ENCODE measurements at places on chromosomes 4 and X. TPM values are rescaled to one million over a fixed set of nuclear protein-coding genes. Genes with fewer than 3 reads are reported as not detected.

The GALNT7 gene
- total RNA-seq: 16.2 TPM

The NDST3 gene
- total RNA-seq: not detected

The NEUROG2 gene
- not detected for total RNA-seq

The VSIG1 gene
- total RNA-seq: 0.53 TPM

The ARMCX2 gene
- 3.6 TPM for total RNA-seq

The MAGED4 gene
- total RNA-seq: 1.9 TPM

The USP51 gene
- total RNA-seq: 1.2 TPM

DNA sequence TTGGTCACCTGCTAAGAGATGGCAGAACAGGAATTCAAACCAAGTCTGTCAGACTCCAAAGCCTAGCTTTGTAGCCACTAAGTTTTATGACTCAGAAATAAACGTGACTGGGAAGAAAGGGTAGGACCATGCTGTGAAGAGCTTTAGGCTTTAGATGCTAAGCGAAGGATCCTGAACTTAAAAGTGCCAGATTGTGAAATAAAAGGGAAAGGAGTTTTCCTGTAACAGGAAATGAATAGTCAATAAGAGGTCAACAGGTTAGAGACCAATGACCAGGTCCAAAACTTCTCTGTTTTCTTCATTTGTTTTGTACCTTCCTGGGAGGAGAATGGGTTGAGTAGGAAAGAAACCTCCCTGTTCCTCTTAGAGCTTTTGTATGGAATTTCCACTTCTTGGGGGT is 98.8 kb upstream of the EOLA2 start:
- no peaks in the 10 kb centered on the region for H3K4me1 ChIP-seq
- H3K27me3 ChIP-seq: peaks cover 6% of the 10 kb centered on the region
- H3K36me3 ChIP-seq: no peaks in the 10 kb centered on the region
- no peak for DNase-seq
- no peak overlapping the region for H3K27ac ChIP-seq
- no peak overlapping the region for H3K4me3 ChIP-seq

GRCh38 chr4:124202099-124202498 is 510.4 kb downstream of the ANKRD50 start:
- no peaks in the 10 kb centered on the region for H3K27me3 ChIP-seq
- no peak overlapping the region for H3K4me3 ChIP-seq
- no peak overlapping the region for H3K27ac ChIP-seq
- DNase-seq: no peak

- no peak overlapping the region for H3K27ac ChIP-seq
- H3K36me3 ChIP-seq: peaks cover 4% of the 10 kb centered on the region
These were observed 41.0 kb downstream of the MAP7D3 start for GRCh38 chrX:136210243-136210642.

GRCh38 chr4:20544645-20545044 is 155.6 kb upstream of the PACRGL start:
- H3K4me3 ChIP-seq: no peak overlapping the region
- no peak for DNase-seq
- H3K27ac ChIP-seq: no peak overlapping the region
- no peaks in the 10 kb centered on the region for H3K36me3 ChIP-seq
- H3K27me3 ChIP-seq: no peaks in the 10 kb centered on the region

DNA sequence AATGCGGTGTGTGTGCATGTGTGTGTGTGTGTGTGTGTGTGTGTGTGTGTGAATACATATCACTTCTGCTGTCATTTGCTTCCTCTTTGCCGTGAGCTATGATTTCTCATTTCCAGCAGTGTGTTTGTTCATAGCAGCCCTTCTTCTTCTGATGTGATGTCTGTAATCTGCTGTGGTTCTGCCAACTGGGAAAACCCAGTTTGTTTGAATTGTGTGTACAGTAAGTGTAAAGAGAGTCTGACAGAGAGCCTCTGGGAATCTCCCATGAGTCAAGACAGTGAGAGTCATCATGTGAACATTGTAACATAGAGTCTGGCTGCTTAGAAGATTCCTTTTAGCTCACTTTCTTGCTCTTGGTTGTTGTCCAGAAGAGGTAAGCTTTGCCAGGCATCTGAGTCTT is 8.4 kb upstream of the NWD2 start:
- no peaks in the 10 kb centered on the region for H3K4me1 ChIP-seq
- H3K36me3 ChIP-seq: no peaks in the 10 kb centered on the region
- H3K27ac ChIP-seq: no peak overlapping the region
- H3K27me3 ChIP-seq: peaks cover 4% of the 10 kb centered on the region
- H3K4me3 ChIP-seq: no peak overlapping the region

DNA sequence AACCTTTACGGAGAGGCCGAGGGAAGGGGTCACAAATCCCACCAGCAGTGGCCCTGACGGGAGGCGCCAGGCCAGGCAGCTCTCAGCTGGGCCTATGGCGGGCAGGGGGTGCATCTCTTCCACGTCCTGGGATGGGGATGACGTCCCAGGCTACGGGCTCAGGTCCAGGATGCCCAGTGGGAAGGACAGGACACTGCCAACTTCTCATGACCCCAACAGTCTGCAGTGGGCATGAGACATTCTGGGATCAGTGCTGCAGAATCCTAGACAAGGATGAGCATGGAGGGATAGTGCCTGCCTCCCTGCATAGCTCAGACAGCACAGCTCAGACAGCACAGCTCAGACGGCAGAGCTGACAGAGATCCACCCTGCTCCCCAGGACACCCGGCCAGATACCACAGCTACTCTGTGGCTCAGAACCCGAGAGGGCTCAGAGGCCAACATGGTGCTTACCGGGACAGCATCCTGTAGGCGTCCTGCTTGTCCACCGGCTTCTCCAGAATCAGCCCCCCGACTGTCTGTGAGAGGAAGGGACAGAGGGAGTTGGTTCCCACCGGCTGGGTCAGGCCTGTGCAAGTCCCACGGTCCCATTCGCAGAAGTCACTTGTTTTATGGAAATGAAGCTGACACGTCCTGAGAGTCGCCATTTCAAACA is 17.3 kb downstream of the ASMTL start:
- no peak overlapping the region for H3K4me3 ChIP-seq
- peaks cover 54% of the 10 kb centered on the region for H3K36me3 ChIP-seq
- H3K27me3 ChIP-seq: no peaks in the 10 kb centered on the region
- DNase-seq: peak; percentile 19
- no peak overlapping the region for H3K27ac ChIP-seq

DNA sequence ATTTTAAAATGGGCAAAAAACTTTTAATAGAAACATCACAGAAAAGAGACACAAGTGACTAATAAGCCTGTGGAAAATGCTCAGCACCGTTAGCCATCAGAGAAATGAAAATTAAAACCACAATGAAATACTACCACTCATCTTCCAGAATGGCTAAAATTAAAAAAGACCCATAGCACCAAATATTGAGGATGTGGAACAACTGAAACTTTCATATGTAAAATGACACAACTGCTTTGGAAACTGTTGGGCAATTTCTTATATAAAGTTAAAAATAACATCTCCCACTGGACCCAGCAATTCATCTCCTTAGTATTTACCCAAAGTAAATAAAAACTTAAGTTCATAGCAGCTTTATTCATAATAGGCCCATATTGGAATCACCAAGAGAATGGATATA is 94.2 kb downstream of the TENM3 start:
- H3K27ac ChIP-seq: no peak overlapping the region
- no peak for DNase-seq
- no peak overlapping the region for H3K4me3 ChIP-seq
- no peaks in the 10 kb centered on the region for H3K27me3 ChIP-seq

DNA sequence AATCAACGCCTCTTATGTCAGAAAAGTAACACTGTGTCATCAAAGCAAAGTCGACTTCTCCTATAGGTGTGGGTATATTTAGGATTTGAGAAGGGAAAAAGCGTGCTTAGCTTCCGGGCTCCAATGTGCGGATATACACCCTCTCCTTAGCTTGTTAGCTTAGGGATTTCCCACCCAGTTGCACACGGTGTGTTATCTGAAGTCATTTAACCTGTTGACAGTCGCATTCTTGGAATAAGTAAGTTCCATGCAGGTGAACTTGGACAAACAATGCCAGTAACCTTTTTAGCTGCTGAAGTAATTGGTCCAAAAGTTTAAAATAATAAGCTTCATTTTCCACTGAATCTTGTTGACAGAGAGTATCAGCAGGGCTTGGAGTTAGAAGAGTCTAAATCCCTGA is 113.7 kb downstream of the SHROOM3 start:
- no peak overlapping the region for H3K27ac ChIP-seq
- DNase-seq: no peak
- H3K36me3 ChIP-seq: no peaks in the 10 kb centered on the region
- no peak overlapping the region for H3K4me3 ChIP-seq
- H3K27me3 ChIP-seq: peaks cover 3% of the 10 kb centered on the region

DNA sequence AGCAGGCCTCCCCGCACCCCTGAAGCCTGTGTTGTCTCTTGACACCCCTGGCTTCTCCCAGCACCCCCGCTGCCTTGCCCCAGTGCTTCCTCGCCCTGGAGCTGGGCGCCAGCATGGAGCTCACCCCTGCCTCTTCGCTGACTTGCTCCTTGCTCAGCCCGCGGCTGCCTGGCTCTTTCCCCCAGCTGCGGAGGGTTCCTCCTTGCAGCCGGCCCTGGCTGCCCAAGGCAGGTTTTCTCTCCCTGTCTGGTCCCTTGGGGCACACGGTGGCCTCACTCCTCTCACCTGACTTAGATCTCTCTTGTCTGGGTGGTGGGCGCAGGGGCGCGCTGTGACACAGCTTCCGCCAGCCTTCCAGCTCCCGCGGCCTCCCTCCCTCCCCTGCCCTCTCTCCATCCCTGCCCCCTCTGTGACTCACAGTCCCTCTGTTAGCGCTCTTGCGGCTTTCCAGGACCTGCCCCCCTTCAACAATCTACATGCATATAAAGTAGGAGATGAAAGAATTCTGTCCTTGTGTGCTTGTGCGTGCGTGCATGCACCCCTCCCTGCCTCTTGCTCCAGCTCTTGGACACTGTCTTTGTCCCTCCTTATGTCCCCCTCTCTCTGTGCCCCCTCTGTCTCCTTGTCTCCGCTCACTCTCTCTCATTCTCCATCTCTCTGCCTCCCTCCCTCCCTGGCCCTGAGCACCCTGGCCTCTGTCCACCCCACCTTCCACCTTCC is 2.2 kb downstream of the PLXNB3 start:
- H3K36me3 ChIP-seq: no peaks in the 10 kb centered on the region
- H3K27ac ChIP-seq: peak overlapping the region; percentile 67
- peak overlapping the region; percentile 28 for H3K4me3 ChIP-seq
- no peaks in the 10 kb centered on the region for H3K27me3 ChIP-seq

GRCh38 chr4:145285928-145286327 is 105.5 kb upstream of the OTUD4 start:
- DNase-seq: no peak
- no peak overlapping the region for H3K27ac ChIP-seq
- H3K4me3 ChIP-seq: no peak overlapping the region
- H3K27me3 ChIP-seq: peaks cover 3% of the 10 kb centered on the region

GRCh38 chrX:80430826-80431504 is 10.7 kb downstream of the TENT5D start:
- no peak overlapping the region for H3K27ac ChIP-seq
- H3K4me1 ChIP-seq: no peaks in the 10 kb centered on the region
- no peaks in the 10 kb centered on the region for H3K36me3 ChIP-seq
- no peak overlapping the region for H3K4me3 ChIP-seq
- DNase-seq: no peak

DNA sequence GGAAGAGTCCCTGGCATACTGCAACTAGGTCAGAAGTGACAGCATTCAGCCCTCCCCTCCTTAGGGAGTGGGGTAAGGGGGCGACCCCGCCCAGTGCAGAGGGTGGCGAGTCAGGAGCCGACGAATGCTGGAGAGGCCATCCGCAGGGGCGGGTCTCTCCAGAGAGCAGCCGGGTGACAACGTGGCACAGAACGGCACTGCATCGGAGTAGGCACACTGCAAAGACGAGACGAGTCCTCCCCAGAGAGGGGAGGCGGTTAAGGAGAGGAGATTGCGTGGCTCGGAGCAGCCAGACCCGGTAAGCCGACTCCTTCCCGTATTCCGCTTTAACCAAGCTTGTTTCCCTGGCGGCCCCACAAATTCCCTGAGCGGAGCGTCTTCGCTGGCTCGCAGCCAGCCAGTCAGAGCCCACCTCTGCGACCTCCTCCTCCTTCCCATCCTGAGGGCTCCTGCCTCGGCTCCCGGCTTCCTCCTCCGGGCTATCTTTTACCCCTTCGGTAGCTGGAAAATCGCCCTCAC is 54.9 kb downstream of the LINC00632 start:
- peaks cover 8% of the 10 kb centered on the region for H3K27me3 ChIP-seq
- DNase-seq: no peak
- no peak overlapping the region for H3K4me3 ChIP-seq
- H3K27ac ChIP-seq: no peak overlapping the region
- no peaks in the 10 kb centered on the region for H3K36me3 ChIP-seq

DNA sequence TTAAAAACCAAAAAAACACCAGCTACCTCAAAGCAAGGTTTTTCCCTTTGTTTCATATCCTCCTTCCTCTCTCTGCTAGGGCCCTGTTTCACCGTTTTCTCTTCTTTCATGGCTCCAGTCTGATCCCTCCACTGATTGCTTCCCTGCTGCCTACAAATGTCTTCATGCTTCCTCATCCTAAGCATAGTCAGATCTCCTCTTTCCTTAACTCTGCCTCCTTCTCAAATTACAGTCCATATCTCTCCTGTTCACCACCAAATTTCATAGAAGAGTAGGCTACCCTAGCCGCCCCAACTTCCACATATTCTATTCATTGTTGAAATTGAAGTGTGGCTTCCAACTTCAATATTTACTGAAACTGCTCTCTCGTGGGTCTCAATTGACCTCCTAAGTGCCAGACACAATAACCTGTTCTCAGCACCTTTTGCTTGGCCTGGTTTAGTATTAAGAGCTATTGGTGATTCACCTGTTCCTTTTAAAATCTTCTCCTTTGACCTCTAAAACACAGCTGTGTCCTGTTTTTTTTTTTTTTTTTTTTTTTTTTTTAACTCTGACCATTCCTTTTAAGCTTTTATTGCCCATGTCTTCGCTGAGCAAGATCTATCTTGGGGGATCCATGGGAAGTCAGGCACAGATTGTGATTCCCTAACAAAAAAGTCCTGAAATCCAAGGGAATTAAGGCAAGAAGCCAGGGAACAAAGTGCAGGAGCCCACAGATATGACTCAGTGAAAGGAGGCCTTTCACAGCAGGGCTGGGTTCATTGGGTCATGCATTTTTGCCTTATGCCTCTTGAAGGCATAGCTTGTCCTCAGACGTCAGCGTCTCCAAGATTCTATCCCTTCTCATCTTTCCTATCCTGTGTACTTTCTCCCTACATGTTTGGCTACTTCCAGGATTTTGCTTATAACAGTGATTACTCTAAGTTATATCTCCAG is 85.4 kb downstream of the RPS3A start:
- H3K27me3 ChIP-seq: peaks cover 4% of the 10 kb centered on the region
- H3K4me1 ChIP-seq: no peaks in the 10 kb centered on the region
- H3K27ac ChIP-seq: no peak overlapping the region
- H3K4me3 ChIP-seq: no peak overlapping the region

DNA sequence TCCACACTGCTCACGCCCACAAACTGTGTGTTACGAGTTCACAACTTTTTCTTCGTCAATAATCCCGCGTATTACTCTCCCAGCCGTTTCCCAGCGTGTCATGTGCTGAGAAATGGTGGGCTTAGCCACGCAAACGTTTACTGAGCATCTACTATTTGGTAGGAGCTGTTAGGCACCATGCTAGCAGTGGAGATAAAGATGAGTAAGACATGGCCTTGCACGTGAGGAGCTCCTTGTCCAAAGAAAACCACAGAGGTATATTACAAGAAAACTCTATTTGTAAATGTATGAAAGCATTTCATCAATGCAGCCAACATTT is 821 bp upstream of the TMEM128 start:
- DNase-seq: no peak
- peaks cover 3% of the 10 kb centered on the region for H3K27me3 ChIP-seq
- H3K4me3 ChIP-seq: peak overlapping the region; percentile 95
- peak overlapping the region; percentile 98 for H3K27ac ChIP-seq

- peak overlapping the region; percentile 76 for H3K4me3 ChIP-seq
- H3K27ac ChIP-seq: peak overlapping the region; percentile 78
- no peaks in the 10 kb centered on the region for H3K27me3 ChIP-seq
These were observed 8.3 kb upstream of the BCOR start for GRCh38 chrX:40105835-40106675.

Data from activated CD8-positive, alpha-beta T cell treated with anti-CD3 and anti-CD28 coated beads, Interleukin-2, amount 10 ng/mL, durations not matched to agents 7 days and 5 days (primary cell).